Posterior cingulate gyrus (tissue), 11 donors: ENCODE measurements at places on chromosomes 5 and 9.

DNA sequence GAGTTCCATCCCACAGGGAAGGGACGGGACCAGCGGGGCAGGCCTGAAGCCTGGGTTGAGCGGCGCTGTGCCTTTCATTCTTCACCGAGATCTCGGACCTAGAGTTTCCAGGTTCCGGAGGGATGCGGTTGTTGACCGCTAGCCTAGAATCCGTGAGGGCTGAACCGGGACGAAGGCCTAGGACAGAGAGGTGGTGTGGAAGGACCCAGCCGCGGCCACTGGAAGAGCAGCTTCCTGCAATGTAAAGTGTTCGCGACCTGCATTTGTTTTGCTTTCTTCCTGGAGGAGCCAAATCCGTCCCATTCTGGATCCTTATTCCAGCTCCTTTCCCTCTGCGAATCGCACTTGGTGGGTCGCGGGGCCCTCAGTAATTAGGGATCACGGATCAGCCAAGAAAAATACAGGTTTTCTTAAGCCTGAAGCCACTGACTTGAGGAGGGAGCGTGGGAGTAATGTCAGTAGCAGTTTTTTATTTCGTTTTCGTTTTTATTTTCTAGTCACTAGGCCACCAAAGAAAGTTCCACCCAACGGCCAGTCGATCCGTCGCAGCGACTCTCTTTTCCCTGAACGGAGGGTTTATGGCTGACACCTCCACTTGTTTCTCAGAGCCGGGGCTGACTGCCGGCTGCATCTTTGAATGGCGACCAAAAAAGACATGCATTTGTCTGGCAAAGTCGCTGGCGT is 48.6 kb downstream of the ANXA2R start:
- DNase-seq, result no peak

GRCh38 chr5:76677849-76678472 is 38.0 kb upstream of the F2R start:
- DNase-seq, result no peak

GRCh38 chr9:15640121-15640520 is 87.3 kb downstream of the CCDC171 start:
- DNase-seq, result no peak

DNA sequence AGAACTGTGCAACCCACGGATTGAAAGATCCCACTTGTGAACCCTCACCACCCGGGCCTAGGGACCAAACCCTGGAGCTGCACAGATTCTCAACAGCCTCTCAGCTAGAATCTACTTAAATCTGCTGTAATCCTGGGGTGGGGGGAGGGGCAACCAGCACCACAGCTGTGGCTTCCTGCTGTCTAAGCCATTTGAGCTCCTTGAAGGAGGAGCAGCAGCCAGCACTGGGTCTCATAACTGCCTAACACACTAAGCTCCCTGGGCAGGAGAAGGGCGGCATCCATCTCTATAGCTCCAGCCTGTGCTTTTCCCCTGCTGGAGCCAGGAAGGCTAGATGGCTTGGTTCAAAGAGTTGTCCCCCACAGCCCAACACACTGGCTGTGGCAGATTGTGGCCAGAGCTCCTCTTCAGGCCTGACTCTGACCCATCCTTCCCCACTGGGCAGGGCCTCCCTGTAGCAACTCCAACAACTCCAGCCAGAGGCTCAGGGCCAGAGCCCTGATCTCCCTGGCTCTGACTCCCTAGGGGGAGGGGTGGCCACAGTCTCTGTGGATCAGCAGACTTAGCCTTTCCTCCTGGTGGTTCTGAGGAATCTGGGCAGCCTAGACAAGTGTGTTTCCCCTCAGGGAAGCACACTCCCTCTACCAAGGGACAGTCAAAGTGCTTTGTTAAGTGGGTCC is 72.0 kb upstream of the C9orf72 start:
- no peak for DNase-seq
